Right hindlimb (tissue), 1 donor: ENCODE measurements at places on chromosomes 5 and 9.
A peak's percentile ranks its signal among the peaks of the same experiment; 100 is the strongest.

DNA sequence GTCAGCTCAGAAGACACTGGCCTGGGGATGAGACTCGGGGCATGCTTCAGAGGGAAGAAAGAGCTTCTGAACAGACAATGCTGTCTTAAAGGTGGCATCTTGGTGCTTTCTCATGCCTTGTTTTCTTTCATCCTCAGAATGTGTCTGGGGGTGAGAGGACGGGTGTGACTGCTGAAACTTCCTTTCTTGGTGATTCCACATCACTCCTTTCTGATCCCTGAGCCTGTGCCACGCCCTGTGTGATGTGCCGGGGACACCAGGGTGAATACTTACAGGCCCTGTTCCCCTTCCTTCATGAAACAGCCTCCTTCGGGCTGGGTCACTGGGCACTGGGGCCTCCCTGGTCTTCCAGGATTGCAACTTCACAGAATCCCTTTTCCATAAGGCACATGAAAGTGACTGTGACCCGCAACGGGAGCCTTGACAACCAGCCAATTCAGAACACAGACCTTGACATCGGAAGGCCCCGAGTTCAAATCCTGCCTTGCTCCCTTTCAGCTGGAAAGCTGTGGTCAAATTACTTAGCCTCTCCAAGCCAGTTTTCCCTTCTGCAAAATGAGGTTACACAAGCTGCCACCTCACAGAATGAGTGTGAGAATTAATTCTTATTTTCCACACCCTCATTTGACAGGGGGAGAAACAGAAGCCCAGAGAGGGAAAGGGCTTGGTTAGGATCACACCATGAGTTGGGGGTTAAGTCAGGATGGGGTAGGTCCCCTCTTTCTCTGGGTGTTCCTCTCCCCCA, 44.1 kb upstream of the IL17B start:
- DNase-seq: no peak

DNA sequence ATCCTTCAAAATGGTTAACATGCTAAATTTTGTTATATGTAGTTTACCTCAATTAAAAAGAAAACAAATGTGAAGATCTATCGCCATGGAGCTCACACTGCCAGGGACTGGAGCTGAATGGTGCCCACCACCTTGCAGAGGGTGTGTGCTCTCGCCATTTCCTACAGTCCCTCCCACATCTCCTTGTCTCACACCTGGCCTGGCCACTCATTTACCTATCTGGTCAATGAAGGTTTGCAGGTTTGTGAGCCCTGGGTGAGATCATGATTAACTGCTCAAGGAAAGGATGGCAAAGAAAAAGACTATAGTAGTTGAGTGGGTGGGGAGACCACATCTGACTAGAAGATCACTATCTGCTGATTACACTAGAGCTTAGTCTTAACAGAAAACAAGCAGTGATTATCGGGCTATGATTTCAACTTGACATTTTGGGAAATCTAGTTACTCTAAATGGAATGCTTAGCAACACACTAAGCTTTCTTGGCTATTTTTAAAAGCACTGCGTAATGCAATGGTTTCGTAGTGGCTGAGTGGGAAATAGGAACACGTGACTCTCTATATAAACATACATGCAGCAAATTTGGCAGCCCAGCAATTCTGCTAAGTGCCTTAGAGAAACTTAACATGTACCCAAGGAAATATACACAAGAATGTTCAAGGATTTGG, 27.3 kb downstream of the PUM3 start:
- no peak for DNase-seq

- DNase-seq: no peak
These were observed 851.4 kb downstream of the MAT2B start for GRCh38 chr5:164356790-164357189.

DNA sequence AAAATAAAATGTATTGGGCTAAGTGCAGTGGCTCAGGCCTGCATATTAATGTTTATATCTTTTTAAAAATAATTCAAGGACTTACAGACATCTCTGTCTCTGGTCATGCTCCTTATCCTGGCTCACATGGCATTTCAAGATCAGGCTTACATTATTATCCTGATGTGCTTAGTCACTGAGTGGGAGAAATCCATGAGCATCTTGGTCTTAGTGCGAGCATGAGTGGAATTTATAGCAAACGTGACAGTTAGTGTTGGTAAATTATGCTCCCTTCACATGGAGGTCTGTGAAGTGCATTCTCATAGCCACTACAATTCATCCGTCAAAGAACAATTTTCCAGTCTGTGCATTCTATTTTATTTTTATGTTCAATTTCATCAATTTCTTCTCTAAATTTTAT, 237.8 kb upstream of the EDIL3 start:
- no peak for DNase-seq

GRCh38 chr5:171871711-171872110, 86.1 kb downstream of the SMIM23 start:
- DNase-seq: no peak

- DNase-seq: peak; percentile 19
These were observed 14.7 kb downstream of the IL31RA start for GRCh38 chr5:55865831-55866230.
